NCI-H2171 treated with DMSO at 0.1 percent for 48 hours (cell line): ENCODE measurements at places on chromosomes 7 and 10.
A peak's percentile ranks its signal among the peaks of the same experiment; 100 is the strongest.

DNA sequence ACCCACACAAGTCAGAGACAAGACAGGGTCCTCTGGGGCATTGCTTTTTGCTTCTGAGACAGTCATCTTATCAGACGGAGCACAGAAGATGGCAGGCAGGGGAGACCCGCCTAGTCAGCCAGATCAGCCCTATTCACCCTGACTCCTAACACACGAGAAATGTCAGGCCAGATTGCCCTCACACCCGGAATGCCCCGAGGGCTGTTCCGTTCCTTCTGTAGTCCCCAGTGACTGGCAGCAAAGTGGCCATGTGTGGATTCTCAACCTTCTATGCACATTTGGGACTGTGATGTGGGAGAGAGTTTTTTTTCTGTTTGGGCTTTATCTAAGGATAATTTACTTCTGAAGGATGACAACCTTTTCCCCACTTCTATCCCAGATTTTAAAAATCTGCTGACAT lies 35.5 kb upstream of the TBX20 start:
- no peak for DNase-seq

DNA sequence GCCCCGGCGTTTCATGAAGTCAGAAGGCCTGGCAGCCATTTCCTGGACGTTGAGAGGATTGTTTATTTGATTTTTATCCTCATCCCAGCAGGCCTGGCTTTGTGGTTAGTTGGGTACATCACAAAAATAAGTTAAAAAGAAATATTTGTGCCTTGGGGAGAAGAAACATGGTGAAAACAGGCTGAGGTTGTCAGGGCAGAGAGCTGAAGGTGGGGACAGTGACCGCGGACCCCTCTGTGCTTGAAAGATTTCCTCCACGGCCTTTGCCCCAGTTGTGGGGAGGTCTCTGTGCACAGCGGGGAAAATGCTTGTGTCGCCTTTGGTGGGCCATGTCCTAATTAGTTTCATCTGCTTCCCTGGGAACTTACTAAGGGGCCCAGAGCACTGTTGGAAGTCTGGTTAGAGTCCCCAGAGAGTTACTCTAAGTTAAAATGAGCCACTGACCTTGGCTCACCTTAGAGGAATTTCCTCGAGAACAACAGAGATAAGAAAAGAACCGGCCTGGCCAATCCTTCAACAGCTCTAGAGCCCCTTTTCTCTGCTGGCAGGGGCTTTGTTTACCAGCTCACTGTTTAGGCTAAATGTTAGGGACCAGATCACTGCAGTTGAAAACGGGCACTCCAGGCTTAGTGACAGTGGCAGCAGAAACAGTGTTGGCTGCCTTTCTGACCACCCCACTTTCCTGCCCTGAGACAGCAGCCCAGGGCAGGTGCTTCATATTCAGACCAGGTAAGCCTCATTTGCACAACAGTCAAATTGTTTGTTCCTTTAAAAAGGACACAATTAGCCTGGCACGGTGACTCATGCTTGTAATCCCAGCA lies 37.9 kb downstream of the CRCP start:
- no peak for DNase-seq

DNA sequence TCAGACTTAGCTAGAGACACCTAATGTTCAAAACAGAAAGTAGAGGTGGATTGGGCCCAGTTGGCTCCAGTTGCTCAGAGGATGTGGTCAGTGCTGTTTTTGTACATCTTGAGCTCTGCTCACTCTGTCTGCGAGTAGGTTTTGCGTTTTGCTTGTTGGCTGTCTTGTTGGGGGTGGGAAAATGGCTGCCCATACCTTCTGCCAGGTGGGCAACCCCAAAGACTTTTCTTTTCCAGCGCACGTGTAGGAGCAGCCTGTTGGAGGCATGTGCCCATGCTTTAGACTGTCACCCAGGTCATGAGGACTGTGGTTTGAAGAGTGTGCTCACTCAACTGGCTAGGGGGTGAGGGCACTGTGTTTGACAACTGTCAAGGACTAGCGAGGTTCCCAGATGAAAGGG lies 73.9 kb downstream of the KAT6B start:
- no peak for DNase-seq

DNA sequence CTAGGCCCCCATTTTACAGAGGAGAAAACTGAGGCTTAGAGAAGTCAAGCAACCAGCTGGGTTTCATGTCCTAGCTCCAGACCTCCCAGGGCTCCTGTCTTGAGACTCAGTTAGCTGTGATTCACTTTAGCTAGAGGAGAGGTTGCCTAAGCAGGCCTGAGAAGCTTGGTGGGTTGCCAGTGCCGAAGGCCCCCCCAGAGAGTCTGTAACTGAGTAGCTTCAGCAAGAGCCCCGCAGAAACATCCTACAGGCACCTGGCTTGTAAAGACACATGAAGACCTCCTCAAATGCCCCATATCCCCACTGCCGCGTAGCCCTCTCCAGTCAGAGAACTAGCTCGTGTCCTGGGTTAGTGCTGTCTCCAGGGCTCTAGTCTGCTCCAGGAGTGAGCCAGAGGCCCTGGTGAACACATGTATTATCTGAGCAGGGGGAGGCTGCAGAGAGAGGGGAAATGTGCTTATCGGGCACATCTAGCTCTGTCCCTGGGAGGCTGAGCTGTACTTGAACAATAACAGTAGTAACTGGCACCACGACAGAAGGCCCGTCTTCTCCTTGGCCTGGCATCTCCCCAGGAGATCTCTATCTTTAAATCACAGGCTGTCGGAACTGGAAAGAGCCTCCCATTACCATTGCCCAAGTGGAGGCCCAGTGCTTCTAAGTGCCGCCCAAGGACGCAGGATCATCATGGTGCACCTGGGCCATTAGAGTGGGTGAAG lies 28.9 kb downstream of the UNC5B start:
- peak; percentile 49 for DNase-seq

GRCh38 chr7:129887865-129888264 lies 64.9 kb downstream of the UBE2H start:
- DNase-seq, result no peak

DNA sequence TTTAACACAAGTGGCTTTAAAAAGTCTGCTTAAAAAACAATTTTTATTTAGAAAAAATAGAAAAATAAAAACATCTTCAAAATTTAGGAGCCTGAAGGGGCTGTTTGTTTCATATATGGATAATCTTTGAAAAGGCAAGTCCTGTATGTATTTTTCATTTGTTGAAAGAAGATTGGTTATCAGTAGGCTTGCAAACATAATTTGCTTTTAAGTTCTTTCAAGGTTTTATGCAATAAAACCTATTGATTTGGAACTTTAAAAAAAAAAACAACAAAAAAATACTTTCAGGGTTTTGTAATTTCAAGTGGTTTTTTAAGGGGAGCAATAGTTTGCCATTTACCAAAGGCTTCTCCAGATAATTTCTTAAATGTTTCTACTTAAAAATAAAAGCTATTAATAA lies 35.6 kb downstream of the MPLKIP start:
- no peak for DNase-seq

DNA sequence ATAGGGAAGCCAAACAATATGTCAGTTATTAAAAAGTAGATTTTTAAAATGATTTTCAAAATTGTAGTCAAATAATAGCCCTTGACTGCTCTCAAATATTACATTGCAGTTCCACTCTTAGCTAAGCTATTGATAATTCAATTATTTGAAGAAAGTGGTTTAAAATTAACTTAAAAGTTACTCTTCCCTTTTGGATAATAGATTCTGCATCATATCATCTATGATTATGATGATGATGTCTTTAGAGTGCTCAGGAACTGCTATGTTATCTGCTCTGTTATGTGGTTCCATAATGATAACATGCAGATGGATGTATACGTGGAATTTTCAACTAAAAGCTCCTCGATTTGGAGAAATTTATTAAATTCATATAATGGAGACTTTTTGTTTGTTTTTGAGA lies 110.0 kb downstream of the ADAM22 start:
- DNase-seq, result no peak

DNA sequence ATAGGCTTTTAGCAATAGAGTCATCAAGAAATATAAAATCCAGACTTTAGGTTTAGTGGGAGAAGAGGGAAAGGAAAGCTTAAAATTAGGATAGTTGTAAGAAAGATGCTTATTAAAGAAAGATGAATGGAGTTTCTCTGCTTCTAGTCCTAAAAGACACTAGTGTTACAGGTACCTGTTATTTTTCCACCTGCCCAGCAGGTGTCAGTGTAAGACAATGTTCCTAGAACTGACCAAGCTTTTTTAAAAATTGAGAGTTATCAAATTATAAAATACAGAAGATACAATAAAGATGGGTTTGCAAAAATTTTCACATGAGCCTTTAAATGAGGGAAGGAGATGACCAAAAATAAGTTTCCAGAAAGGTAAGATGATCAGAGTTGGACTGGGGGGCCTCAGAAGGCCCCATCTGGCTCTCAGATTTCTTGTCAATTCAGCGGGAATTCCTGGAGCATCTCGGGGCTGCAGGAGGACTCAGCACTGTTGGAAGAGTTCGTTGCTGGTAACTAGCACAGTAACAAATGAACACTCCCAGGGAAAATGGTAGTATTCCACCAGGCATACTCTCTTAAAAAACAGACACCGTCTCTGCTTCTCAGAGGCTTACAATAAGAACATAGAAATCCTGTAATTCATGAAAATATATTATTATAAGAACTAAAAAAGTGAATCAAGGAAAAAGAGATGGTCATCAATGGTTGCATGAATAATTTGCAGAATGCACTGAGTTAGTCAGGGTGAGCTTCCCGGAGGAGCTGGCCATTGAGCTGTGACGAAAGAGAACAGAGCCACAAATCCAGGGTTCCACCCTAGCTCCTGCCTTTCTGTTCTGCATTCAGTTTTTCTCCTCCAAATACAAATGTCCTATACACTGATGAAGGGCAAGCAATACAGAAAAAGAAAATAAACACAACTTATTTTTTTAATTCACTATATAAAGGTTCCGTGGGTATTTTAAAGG lies 71.8 kb upstream of the PIK3CG start:
- peak; percentile 18 for DNase-seq

DNA sequence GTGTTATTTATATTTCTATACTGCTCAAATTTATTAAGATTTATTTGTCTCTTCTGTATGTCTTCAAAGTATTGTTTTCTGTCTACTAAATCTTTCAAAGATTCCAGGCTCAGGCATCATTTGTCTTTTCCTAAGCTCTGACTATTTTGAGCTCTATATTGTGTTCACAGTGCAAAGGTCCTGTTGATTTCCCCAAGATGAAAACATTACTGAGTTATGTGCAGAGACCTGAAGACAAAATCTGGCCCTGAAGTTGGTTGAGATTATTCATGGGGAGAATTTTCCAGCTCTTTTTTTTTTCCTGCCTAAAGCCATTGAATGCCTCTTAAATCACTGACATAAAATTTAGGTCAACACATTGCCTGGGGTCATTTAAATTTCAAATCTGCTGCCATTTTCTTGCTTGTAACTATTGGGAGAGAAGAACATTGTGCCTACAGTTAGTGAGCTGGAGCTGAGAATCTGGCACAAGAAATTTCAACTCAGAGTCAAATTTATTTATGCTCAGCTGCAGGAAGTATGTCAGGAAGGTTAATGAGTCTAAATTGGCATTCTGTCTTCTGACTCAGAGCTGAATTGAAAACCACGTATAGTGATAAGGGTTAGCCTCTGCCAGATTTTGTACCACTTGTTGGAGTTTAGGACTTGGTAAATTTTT lies 31.6 kb downstream of the CSTF2T start:
- DNase-seq, result no peak

DNA sequence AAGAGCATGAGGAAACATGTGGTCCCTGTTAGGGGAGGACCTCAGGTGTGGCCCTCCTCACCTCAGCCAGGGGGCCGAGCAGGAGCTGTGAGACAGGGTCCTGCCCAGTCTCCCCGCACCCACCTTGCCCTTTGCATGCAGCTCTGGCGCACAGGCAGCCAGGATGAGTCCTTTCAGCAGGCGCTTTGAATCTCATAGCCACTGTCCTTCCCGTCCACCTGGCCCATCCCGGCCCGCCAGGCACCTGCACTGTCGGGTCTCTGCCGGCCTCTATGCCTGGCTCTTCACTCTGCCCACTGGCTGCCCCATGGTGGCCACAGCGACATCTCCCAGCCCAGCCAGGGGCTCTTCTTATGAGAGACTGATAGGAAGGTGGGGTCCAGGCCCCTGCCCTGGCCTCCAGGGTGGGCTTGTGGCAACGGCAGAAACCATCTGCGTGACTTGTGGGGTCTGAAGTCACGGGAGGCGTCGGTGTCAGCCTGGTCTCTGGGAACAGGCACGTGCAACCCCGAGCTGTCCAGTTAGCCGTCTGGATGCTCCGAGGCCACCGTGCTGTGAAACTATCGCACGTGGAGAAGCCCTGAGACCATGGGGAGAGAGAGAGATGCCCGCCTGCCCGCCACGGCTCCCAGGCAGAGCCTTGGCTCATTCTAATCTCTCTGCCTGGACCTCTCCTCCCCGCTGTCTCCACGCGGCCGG lies 37.4 kb downstream of the FOXL3 start:
- DNase-seq, result no peak

- DNase-seq, result peak; percentile 28
Observed at GRCh38 chr7:93461350-93461749, 113.2 kb downstream of the CALCR start.

GRCh38 chr10:49679480-49679893 lies at the start of gene C10orf53:
Gene C10orf53 (plus strand): TSS chr10:49679651. CDS start chr10:49679698, 47 bp downstream.
- peak; percentile 61 for DNase-seq

GRCh38 chr10:63286340-63286739 lies 153.2 kb downstream of the NRBF2 start:
- DNase-seq, result no peak

DNA sequence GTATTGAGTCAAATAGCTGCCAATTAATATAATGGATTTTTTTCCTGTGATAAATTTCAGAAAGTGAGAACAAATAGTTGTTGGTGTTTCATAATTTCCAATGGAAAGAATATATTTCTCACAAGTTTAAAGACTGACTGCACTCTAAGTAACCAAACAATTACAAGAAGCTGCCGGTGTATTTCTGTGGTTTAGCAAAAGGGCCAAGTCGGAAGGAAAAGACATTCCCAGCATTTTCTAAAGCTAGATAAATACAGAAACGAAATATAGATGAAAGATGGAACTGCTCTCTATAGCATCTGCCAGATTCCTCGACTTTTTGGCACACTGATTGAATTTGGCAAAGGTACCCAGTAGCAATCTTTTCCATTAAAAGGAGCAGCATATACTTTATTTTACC lies 92.7 kb upstream of the MKX start:
- DNase-seq, result no peak

DNA sequence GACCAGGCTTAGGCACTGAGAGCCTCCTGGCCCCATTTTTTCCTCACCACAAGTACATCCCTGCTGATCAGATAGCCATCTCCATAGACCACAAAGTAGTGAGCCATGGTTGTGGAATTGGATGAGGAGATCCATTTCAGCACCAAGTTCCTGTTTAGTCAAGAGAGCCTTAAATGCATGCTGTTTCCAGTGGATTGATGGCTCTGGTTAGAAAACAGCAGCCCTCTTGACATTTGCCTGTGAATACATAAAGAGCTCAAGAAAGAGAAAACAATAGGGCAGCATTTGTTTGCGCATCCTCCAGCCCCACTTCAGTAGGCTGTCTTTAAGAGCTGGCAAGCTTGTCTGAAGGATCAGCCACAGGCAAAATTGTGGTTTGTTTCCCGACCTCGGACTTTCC lies 251.2 kb downstream of the POU6F2 start:
- DNase-seq, result no peak
